ENCODE measurements at places on chromosomes 2 and 18.

GRCh38 chr2:125652280-125652679, 1003.7 kb upstream of the GYPC start:
- no peak for DNase-seq

GRCh38 chr18:74496508-74497323, 553 bp downstream of the CNDP2 start:
- DNase-seq, result peak; percentile 57

- no peak for DNase-seq
Measured at GRCh38 chr2:25293958-25294562, 47.7 kb downstream of the DNMT3A start.

DNA sequence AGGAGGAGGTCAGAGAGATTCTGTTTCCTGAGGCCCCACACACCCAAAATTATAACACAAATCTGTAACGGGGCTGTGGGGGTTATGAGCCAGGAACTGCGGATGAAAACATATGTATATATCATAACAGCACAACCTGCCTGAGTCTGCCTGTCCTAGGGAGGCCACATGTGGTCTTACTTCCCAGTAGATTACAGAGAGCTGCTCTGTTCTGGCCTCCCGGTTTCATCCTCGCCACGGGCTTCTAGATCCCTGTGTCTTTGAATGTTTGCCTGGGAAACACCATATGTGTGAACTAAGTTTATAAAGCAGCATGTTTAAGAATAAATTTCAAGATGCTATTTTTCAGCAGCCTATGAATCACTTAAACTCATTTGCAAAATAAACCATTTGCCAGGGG, 124.0 kb downstream of the TMEM200C start:
- DNase-seq, result peak; percentile 4

GRCh38 chr2:45283764-45284620, 274.7 kb upstream of the SIX2 start:
- peak; percentile 60 for DNase-seq

DNA sequence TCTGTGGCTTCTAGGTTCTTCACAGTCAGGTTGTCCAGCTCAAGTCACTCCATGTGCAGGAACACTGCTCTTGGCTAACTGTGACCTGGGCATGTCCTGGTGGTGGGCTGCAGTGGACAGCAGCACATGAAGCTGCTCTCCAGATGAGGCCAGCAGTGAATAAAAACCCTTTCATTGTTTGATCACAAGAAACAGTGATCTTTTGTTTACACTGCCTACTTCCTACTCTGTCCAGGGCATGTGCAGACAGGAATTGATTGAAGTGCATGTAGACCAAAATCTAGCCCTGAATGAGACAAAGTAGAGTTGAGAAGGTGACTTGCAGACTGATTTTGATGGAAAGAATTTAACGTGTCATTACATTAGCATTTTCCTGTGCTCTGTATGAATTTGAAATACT, 34.9 kb downstream of the BCL2L11 start:
- no peak for DNase-seq

- DNase-seq, result peak; percentile 70
Measured at GRCh38 chr2:69559442-69560146, 83.9 kb downstream of the AAK1 start.
